ENCODE measurements at places on chromosomes 2 and 18.

DNA sequence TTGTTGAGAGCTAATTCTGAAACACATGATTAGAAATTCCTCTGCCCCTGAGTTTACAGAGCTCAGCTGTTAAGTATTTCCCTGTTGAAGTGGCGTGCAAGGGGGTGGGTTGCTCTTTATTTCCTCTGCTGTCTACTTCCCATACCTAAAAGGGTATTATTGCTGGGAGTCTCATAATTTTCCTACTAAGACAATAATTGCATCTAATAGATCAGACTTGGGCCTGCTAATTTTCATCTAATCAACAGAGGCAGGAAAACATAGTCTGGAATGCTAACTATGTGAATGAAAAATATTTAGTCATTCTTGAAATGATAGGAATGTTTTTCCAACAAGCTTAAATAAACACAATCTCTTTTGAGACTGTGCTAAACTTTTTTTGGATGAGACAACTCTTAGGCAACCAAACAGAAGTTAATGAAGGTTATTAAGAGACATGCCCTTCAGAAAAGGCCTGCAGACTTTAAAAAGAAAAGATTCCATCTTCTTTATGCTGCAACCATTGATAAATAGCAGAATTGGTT lies 111.4 kb downstream of the FEZ2 start:
- DNase-seq, result no peak

DNA sequence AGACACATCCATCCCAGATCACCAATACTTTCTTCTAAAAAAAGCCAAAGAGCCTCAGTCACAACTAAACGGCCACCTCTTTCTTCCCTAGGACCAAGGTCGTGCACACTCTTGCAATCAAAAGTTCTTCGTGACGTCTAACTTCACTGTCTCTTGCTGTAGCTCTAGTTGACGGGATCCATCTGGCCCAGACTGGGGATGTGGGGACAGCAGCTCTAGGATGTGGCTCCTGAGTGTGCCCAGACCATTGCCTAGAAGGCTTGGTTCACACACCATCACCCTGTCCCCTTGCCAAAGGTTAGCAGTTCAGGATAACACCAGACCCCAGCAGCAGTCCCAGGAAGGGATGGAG lies 98.2 kb downstream of the TNS1 start:
- no peak for DNase-seq

GRCh38 chr2:107989445-107989844 lies 3.1 kb downstream of the SLC5A7 start:
- no peak for DNase-seq

GRCh38 chr18:13018374-13018773 lies 27.2 kb downstream of the CEP192 start:
- DNase-seq, result no peak

DNA sequence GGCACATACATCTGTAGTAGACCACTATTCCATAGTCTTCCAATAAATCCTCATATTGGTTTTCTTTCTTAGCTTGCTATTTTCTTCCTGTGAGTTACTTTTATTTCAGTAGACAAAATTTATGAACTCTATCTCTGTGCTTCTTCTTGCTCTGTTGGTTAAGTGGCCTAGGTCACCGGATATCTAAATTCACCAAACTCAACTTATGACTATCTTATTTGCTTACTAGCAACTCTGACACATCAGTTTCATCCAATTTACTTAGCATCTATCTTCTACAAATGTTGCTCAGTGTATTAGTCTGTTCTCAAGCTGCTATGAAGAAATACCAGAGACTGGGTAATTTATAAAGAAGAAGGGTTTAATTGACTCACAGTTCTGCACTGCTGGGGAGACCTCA lies 432.5 kb upstream of the FSIP2 start:
- DNase-seq, result no peak

DNA sequence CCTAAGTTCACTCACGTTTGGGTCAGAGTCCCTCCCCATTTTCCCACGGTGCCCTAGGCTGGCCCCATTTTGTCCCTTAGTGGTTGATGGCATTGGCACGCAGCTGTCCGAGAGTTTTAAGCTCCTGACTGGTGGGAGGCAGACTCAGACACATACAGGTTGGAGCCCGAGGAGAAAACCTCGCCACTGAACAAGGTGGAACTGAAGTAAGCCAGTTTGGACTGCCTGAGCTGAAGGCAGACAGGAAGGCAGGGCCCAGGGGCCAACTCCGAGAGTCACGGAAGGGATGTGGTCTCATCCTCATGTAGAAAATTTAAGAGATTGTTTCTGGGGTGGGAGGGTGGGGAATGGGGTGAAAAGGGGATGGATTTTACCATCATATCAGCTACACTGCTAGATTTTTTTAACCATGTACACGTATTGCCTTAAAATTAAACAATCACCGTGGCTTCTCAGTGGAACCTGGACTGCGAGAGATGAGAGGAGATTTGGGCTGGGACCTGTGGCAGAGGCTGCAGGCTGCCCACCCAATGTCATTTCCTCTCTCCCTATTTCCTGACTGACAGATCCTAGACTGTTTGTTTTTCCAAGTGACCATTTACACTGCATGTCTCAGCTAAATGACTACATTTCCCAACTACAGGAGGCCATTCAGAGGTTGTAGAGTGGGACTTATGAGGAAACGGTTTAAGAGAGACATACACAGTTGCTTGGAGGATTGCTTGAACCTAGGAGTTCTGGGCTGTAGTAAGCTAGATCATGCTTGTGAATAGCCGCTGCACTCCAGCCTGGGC lies 19.4 kb upstream of the NMUR1 start:
- DNase-seq, result no peak

DNA sequence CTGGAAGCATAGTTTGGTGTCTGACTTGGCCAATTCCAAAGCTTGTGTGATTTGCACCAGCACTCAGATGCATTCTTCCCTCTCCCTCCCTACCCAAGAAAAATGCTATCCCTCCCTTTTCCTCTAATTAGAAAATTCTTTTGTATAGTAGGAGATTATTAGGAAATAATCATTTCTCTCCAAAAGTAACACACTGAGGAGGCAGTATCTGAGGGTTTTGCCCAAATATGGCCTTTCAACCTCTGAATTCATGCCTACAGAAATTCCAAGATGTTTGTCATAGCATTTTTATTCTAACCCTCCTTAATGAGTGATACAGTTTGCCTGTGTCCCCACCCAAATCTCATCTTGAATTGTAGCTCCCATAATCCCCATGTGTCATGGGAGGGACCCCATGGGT lies 5.0 kb upstream of the TMEM18 start:
- no peak for DNase-seq

DNA sequence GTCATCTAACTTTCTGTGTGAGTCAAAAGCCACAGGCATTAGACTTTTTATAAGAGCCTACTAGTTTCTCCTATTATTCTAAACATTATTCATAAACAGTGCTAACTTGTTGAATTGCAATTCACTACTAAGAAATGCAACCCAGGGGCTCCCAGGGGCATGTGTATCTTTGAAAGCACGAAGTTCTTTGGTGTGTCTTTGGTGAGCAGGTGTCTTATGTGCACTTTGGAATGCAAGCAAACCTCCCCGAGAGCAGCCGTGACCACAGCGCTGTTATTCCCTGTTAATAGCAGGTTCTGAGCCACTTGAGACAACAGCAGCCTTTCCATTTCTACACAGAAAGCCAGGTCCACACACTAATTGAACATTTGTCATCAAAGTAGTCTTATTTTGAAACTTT lies 123.5 kb downstream of the PRKRA start:
- no peak for DNase-seq

DNA sequence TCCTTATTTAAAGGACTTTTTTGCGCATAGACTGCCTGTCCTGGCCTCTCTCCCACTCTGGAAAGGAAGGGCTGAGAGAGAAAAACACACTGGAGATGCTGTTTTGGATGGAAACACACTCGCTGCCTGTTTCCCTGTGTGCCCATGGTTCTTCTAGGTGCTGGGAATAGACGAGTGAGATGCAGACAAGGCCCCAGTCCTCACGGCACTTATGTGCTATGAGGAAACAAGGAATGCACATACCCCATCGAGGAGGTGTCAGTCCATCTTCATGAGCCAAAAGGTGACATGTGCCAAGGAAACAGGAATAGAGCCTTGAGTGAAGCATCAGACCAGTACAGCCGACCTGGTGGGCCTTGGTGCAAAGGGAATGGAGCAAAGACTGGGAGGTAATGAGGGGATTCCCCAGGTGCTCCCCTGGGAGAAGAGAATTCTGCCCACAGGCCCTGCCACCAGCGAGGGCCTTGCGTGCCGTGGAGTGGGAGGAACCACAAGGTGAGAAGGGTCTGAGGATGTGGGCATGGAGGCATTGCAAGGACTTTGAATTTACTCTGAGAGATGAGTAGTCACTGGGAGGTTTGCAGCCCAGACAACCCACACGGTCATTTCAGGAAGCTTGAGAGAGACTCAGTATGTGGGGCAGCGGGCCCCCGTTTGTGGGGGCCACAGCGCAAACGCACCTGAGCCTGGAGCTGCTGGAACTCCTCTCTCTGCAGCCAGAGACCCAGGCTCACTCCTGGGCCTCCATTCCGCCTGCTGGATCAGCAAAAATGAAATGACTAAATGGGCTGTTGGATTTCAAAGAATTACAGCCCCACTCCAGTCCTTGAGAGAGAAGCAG lies 197.5 kb upstream of the COPS8 start:
- no peak for DNase-seq

- DNase-seq, result no peak
Measured at GRCh38 chr2:42895791-42896135, 103.4 kb upstream of the HAAO start.

DNA sequence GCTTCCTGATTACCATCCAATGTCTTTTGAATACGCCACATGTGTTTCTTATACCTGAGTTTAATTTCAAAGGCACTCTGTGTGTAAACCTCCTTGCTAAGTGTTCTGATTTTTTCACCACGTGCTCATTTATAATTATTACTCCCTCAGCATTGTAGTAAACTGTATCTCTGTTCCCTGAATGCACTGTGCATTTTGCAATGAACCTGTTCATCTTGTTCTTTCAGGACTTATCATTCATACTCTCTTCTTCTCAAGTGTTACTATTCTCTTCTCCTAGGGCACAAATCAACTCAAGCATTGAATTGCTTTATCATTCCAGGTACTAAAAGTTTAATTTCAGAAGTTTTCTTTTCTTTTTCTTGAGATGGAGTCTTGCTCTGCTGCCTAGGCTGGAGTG lies 383.4 kb upstream of the TRIB2 start:
- no peak for DNase-seq

DNA sequence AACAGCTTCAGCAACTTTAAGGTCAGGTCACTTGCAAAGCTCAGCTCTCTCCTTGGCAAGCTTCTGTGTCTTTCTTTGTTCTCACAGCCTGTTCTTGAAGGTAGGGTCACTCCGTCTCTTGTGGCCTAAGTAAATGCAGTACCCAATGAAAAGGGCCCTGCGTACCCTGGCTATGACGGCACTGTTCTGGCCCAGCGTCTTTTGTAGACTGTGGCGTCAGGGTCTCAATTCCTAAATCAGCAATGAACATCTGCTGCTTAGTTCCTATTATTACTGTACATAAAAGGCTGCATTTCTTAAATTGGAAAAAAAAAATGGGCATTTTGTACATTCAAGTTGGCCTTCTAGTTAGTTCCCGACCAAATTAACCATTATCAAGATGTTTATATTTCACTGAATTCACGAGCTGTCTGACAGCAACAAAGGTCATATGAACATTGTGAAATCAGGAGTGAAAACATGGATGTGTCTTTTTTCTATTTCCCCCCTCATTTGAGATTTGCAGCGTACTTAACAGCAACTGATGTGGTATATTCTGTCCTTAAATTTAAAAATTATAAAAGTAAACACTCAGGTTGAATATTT lies 17.0 kb upstream of the MTCL1 start:
- DNase-seq, result no peak
